ENCODE measurements at places on chromosomes 16 and 17.
A peak's percentile ranks its signal among the peaks of the same experiment; 100 is the strongest.

- DNase-seq = no peak
Observed at GRCh38 chr17:52410781-52411180, 252.3 kb upstream of the CA10 start.

GRCh38 chr17:42233994-42234393, 39.7 kb upstream of the GHDC start:
- no peak for DNase-seq

DNA sequence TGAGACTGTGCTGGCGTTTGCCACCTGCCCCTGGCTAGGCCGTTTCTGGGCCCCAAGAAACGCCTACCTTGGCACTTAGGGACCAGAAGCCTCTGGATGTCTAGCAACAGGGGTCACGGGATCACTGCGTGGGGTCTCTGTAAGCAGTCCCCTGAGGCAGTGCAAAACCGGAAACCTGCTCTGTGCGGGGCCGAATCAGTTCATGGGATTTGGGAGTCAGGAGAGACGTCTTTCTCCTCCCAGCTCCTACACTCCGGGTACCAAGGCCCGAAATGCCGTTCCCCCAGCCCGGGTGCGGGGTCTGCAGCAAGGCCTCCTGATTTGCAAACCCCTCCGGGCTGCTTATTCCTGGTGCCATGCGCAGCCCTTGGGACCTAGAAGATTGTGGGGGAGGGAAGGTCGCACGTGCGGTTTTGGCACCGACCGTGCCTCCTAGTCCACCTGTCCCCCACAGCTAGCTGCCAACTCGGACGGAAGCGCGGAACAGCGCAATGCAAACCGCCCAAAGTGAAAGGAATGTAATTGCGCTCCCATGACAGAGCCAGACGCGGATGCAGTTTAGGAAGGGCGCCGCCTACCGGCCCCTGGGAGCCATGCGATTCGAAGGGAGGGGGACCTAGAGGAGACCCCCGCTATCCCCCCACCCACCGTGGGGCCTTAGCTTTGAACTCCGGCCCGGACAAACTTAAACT, 6.5 kb downstream of the IRX5 start:
- no peak for DNase-seq

DNA sequence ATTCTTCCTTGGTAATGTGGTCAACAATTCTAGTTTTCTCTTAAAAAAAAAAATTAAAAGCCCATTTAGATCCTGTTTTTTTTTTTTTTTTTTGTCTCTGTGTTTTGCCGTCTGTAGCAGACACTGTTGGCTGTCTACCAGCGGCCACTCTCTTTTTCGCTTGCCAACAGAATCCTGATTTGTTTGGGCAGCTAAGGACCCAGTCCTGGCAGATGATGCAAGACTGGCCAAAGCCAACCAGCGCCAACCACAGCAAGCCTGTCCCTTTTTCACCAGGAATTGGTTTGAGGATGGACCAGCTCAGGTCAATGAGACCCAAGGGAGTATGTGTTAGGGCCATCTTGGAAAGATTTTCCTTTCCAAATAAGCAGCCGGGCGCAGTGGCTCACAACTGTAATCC, 28.2 kb downstream of the ST3GAL2 start:
- DNase-seq = peak; percentile 47

- no peak for DNase-seq
Observed at GRCh38 chr16:15610369-15610871, 32.5 kb downstream of the MARF1 start.

- DNase-seq = no peak
Observed at GRCh38 chr17:81048827-81049371, 13.9 kb downstream of the BAIAP2 start.

DNA sequence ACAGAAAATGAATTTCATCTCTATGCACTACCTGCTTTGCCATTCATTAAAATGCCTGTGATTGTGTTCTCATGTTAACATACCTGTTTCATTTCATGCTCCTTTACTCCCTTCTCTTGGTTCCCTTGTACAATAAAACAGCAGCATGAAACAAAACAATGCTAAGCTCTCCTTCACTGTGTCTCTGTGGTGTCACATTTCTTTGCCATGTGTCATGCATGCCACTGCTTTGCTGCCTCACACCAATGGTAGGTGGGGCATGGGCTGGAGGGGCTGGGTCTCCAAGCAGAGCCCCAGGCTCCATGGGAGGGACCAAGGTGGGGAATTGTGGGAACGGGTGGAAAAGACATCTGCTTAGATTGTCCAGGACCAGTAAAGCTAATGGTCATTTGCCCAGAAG, 83.6 kb downstream of the RGS9 start:
- DNase-seq = no peak

DNA sequence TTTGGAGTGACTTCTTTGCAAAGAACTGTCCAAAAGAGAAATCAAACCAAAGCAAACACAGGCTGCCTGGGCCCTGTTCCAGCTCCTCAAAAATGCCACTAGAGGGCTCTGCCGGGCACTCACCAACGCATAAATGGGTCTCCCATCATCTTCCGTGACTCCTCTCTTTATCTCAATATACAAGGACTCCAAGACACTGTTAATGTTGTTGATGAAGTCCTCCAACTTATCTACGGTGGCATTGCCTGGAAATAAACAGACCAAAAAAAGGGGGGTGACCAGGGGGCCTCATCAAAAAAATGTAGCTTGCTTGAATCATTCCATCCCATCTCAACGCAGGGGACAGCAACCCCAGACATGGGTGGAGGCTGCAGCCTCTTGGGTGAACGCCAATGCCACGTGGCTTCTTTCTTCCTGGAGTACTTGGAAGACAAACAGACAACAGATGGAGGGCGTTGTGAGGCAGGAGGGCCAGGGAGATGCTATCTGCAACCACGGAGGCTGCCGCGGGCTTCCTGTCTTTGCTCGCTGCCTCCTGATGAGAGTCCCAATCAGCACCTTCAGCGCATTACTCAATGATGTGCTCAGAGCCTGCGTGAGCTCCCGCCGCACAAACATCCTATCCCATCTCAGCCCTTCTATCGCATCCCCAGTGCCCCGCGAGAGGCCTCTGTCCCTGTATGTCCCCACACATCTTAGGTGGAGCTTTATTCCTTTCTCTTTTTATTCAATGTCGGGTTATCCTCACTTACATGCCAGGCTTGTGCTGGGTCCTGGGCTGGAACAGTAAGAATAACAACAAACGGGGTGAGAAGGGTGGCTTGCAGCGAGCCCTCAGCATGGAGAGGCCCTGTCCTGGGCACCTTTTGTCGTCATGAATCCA, 32.0 kb downstream of the KDM8 start:
- peak; percentile 72 for DNase-seq

DNA sequence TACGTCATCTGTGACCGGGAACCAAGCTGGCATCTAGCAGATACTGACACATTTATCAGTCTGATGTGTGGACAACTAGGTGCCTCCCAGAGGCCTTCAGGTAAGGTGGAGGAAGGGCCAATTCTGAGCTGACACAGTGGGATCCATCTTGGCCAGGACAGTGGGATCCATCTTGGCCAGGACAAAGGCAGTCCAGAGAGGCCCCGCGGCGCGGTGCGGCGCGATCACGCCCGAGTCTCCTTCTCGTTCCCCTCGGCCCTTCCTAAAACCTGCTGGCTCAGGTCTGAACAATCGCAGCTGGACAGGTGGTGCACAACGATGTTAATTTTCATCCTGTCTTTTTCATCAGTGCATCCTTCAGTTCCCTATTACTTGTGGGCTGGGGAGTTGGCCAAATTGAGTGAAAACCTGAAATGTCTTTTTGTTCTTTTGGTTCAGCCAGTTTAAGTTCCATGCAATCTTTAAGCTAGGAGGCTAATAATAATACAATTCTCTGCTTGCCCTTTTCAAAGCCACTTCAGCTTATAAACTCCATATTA, 486 bp upstream of the WSB1 start:
- no peak for DNase-seq

DNA sequence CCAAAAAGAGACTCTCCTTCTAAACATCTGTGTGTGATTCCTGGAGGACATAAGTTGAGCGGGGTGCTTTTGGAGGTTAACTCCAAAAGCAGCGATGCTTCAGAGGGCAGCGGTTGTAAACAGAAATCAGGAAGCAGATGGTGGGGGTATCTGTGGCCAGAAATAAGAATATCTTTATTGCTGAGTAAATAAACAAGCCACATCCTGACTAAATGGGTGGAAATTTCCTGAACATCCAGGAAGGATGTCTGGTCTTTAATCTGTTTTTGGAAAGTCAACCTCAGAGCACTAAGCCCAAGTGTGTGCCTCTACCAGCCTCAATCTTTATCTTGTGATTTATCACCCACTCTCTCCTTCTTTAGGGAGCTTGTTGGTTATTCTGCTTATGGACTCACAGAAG, 123.3 kb downstream of the CDH13 start:
- no peak for DNase-seq

DNA sequence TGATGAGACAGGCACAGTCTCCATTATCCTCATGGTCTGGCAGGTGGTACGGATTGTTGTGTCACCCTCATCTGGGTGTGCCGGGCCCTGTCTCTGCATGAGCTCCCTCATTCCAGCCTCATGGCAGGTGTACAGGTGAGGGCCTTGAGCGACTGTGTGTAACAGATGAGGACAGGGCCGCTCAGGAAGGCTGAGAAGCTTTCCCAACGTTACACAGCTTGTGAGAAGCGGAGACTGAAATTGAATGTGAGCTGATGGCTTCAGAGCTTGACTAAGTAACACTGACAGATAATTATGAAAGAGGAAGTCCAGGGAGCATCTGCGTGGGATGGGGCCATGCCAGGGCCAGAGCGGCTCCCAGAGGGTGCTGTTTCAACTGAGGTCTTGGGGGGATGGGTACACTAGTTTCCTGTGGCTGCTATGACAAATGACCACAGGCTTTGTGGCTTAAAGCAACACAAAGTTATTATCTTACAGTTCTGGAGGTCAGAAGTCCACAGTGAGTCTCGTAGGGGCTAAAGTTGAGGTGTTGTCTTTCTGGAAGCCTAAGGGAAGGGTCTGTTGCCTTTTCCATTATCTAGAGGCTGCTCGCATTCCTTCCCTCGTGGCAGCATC, 36.7 kb downstream of the CMIP start:
- peak; percentile 46 for DNase-seq

GRCh38 chr16:76947749-76948148, 243.2 kb upstream of the MON1B start:
- DNase-seq = no peak

GRCh38 chr17:39231591-39232551, 6.1 kb upstream of the STAC2 start:
- peak; percentile 51 for DNase-seq

- DNase-seq = no peak
Observed at GRCh38 chr16:14559809-14560241, 70.2 kb downstream of the PARN start.

GRCh38 chr16:74249254-74249653, 47.4 kb upstream of the PSMD7 start:
- DNase-seq = no peak

- DNase-seq = no peak
Observed at GRCh38 chr17:9389111-9389527, 186.5 kb downstream of the STX8 start.

- DNase-seq = no peak
Observed at GRCh38 chr16:35631261-35631945, 2172.0 kb downstream of the TP53TG3F start.

DNA sequence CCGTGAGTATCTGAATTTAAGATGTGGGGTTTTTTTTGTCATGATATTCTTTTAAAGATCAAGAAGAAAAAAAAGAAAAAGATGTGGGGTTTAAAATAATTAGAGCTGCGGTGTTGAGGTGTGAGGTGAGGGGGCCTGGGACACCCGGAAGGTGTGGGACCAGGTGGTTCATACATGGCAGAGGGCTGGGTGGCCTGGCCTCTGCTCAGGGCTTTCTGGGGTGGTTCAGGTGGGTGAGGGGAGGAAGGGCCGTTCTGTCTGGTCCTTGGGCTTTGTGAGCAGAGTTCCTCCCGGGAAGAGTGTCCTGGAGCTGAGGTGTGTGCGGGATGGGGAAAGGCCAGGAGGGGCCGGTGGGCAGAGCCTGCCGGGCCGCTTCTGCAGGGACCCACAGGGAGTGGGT, 5.0 kb downstream of the PRSS27 start:
- no peak for DNase-seq

- no peak for DNase-seq
Observed at GRCh38 chr16:50359626-50360025, 9.2 kb downstream of the BRD7 start.

DNA sequence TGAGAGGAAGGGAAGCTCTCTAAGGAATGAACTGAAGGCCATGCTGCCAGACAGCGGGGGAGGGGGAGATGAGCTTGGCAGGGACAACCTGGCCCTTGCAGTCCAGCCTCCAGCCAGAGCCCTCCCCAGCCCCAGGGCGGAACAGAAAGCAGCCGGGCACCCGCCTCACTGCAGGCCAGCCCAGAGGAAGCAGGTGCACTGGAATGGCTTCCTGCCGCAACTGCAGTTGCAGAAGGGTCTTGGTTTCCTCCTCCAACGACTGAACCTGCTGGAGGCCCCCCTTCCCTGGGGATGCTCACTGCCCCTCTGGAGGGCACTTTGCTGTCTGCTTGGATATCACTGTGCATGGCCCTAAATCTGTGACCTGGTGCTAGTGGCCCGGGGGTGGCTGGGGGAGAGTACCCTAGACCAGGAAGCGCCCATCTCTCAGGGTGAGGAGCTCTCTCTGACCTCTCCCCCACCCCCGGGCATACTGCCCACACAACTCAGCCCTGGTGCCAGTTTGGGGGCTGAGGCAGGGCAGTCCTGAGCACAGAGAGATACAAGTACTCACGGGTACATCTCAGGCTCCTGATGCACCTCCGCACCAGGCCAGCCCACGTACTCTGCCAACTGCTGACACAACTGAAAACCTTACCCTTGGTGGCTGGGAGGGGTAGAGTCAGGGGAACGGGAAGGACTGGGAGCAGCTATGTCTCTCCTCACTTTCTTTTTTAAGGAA, 41.1 kb downstream of the MYO18A start:
- DNase-seq = peak; percentile 77

DNA sequence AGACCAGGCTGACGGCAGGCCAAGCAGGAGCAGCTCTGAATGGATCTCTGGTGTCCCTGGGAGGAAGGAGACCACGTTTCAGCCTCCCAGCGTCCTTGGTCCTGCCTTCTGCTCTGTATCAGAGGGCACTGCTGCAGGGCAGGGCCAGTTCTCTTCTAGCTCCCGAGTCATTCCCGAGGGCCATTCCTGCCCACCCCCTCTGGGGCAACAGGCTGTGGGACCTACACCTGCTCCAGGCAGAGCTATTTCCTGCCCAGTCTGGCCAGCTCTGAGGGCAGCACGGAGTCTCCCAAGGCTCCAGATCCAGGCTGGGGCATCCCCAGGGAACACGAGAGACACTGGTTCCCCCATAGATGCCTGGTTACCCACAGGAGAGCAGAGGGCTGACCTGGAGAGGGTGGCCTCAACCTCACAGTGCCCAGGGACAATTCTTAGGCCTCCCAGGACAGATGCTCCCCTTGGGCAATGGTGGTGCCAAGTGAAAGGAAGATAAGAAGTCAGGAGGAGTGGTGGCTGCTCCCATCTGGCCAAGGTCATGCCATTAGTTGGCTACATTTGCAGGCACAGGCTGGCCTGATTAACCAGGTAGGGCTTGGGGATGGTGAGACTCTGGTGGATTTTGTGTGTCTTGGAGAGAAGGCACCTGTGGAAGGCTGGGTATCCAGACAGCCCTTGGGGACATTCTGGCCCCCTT, 2.0 kb downstream of the WFIKKN2 start:
- DNase-seq = no peak

GRCh38 chr17:34692920-34693319, 113.5 kb downstream of the TMEM132E start:
- no peak for DNase-seq

Data from head of caudate nucleus (tissue), 42 donors.